ENCODE measurements at places on chromosomes 2 and 18.

- DNase-seq = no peak
Observed at GRCh38 chr2:218927876-218928275, 31.6 kb upstream of the CDK5R2 start.

DNA sequence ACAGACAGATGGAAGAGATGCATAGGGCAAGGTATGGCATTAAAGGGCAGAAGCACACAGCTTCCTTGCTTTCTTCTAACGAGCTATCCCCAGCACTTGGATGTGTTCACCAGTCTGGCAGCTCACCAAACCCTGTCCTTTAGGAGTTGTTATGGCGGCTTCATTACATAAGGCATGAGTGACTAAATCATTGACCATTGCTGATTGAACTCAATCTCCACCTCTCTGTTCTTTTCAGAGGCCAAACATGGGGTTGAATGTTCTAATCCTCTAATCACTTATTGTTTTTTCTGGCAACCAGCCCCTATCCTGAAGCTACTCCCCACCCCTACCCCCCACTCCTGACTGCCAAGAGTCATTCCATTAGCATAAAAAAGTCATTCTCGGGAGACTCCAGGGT lies 301.8 kb downstream of the XIRP2 start:
- DNase-seq = no peak

DNA sequence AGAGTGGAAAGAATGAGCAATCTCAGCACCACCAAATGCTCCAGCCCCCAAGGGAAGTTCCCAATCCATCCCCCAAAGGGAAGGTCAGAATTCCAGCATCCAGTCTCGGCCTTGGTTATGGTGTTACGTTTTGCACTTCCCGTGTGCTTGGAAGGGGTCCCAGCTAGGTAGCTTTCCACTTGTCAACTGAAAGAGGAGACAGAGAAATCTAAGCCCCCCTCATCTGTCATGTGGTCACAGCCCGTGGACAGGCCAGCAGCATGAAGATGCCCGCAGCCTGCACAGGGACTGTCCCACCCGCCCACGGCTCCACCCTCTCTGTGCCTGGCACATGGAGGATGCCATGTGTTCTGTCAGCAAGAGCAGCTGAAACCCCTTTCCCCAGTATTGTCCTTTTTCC lies 32.1 kb downstream of the RHOB start:
- no peak for DNase-seq

DNA sequence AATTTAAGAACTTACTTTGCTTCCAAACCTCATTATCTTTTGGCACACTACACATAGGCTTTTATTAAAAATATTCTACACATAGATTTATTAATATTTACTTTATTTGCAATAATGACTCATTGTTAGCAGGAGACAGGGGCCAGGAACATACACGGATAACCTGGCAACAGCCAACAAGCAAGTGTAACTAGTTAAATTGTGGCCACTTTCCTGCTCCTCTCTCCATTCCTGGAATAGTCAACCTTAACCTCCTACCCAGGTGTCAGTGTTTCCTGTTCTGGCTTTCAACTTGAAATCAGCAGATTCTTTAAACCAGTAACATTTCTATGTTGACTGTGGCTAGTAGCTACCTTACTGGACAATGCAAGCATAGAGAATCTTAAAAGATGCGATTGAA lies 26.5 kb downstream of the ACVR1 start:
- DNase-seq = no peak

DNA sequence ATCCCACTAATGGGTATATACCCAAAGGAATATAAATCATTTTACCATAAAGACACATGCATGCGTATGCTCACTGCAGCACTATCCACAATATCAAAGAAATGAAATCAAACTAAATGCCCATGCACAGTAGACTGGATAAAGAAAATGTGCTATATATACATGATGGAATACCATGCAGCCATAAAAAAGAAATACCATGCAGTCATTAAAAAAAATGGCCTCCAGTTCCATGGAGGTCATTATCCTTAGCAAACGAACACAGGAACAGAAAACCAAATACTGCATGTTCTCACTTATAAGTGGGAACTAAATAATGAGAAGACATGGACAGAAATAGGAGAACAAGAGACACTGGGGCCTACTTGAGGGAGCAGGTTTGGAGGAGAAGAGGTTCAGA lies 53.6 kb upstream of the SERTAD2 start:
- DNase-seq = no peak

DNA sequence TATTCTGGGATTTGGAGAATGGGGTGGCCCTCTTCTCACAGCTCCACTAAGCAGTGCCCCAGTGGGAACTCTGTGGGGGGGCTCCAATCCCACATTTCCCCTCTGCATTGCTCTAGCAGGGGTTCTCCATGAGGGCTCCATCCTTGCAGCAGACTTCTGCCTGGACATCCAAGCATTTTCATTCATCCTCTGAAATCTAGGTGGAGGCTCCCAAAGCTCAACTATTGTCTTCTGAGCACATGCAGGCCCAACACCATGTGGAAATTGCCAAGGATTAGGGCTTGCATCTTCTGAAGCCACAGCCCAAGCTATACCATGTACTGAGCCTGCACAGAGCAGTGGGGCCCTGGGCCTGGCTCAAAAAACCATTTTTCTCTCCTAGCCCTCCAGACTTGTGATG lies 162.4 kb upstream of the CWC22 start:
- no peak for DNase-seq

DNA sequence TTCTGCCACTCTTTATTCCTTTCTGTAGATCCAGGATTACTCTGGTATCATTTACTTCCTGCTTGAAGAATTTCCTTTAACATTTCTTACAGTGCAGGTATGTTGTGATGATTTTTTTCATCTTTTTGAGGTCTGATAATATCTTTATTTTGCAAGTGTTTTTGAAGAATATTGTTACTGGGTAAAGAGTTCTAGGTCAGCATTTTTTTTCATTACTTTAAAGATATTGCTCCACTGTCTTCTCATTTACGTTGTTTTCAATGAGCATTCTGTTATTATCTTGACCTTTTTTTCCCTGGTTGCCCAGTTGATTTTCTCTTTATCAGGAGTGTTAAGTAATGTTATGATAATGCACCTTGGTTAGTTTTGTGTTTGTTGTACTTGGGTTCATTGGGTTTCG lies 31.7 kb upstream of the TMEM247 start:
- DNase-seq = no peak

- DNase-seq = no peak
Observed at GRCh38 chr2:196334710-196335109, 163.3 kb upstream of the STK17B start.

DNA sequence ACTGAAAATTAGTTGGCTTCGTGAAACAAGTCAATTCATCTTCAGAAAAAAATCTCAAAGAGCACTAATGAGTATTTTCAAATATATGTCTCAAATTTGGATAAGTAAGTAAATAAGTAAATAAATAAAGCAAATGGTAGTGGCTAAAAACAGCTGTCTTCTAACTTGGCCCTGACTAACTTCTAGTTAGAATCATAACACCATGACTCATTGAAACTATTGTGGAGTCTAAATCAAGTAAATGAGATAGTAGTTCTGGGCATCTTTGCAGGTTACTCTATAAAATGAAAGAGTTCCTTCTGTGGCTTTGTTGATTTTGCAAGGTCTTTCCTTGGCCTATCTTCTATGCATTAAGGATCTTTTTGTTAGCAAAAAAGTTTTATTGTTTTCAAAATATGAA lies 110.7 kb downstream of the SLC8A1 start:
- no peak for DNase-seq

- no peak for DNase-seq
Observed at GRCh38 chr2:176926453-176926852, 286.1 kb upstream of the HNRNPA3 start.

GRCh38 chr18:8773980-8774379 lies 68.6 kb downstream of the MTCL1 start:
- no peak for DNase-seq

DNA sequence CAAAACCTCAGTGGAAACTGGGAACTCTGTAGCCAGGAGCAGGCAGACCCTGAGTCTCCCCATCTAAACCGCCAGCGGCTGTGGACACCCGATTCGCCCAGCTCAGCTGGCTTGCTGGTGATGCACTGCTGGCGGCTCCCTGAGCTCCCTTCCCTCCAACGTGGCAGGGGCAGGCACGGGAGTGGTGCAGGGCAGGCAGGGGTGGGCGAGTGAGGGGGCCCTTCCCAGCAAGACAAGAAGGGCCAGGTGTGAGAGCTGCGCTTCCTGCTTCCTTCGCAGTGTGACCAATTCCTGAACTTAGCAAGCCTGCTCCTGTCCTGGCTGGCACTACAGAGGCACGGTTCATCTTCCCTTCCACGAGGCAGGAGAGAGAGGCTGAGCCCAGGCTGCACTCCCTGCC lies 12.3 kb upstream of the SEMA4C start:
- DNase-seq = peak; percentile 60

- DNase-seq = no peak
Observed at GRCh38 chr2:190881084-190881597, 520 bp downstream of the GLS start.

Data from NCI-H82 (cell line).